Fibroblast of upper back skin (primary cell): ENCODE measurements at places on chromosomes 1 and 21.

DNA sequence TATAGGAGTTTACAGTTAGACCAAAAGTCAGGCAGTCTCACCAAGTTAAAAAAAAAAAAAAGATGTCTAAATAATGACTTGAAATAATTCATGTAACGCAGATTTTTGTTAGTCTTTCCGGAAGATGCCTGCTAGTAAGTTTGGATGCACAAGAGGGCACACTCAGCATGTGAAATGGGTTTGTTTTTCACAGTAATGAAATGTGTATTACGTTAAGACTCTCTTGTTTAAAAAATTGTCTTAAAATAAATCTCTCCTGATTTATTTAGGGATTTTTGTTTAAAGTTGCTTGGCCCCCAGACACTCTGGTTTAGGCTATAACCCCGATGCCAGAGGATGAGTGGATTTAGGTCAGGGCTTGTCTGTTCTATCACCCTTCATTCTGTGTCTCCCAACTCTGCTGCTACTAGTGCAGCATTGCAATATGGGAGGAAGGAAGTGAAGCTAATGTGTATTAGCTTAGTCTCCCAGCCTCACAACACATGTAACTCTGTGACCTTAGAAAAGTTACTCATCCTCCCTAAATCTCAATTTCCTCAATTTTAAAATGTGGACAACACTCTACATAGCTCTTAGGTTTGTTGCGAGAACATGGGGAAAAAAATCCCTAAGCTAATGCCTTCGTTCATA is 25.7 kb downstream of the CTH start:
- DNase-seq, result no peak

- no peak for DNase-seq
Observed at GRCh38 chr1:25875856-25876692, 566 bp upstream of the PAQR7 start.

DNA sequence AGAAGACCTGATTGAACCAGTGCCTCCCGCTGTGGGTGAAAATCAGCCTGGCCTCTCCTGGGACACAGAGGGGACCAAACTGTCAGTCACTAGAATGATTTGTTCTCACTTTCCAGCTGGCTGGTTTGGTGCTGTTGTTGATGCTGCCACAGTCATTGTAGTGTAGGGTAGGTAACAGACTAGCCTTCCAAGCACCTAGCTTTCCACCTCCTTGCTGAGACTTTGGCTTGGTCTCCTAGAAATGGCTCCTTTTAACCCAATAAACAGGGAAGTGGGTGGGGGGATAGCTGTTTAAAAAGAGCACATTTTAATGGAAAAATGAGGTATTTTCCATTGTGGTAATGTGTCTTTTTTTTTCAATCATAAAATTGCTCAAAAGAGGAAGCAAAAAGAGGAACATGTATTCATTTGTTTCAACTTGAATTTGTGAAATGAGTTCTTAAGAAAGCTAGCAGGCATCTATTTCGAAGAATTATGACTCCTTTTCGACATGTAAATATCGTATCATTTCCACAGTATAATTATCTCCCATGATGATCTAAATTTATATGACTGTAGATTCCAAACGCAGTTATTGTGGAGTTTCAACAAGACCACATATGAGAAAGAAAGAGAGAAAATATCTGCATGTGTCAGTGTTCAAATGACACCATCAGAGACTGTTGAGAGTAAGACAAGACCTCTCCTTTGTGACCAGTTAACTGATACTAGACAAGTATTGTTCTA is 190.1 kb downstream of the HLX start:
- DNase-seq, result no peak

DNA sequence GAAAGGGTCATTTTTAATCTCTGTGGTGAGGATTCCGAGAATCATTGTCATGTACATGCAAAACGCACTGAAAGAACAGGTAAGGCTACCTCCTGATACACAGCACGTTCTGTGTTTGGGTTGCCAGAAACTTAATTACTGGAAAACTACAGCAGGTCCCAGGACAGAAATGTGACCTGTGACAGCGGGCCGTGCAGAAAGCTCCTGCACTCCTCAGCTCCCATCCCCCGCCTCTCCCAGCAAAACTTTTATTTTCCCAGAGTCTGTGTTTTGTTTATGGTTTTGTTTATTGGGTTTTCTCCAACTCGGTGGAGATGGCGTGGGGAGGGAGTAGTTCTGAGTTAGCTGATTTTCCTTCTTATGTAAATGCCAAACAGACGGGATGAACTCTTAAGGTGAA is 44.7 kb downstream of the SLC44A3 start:
- DNase-seq, result no peak

DNA sequence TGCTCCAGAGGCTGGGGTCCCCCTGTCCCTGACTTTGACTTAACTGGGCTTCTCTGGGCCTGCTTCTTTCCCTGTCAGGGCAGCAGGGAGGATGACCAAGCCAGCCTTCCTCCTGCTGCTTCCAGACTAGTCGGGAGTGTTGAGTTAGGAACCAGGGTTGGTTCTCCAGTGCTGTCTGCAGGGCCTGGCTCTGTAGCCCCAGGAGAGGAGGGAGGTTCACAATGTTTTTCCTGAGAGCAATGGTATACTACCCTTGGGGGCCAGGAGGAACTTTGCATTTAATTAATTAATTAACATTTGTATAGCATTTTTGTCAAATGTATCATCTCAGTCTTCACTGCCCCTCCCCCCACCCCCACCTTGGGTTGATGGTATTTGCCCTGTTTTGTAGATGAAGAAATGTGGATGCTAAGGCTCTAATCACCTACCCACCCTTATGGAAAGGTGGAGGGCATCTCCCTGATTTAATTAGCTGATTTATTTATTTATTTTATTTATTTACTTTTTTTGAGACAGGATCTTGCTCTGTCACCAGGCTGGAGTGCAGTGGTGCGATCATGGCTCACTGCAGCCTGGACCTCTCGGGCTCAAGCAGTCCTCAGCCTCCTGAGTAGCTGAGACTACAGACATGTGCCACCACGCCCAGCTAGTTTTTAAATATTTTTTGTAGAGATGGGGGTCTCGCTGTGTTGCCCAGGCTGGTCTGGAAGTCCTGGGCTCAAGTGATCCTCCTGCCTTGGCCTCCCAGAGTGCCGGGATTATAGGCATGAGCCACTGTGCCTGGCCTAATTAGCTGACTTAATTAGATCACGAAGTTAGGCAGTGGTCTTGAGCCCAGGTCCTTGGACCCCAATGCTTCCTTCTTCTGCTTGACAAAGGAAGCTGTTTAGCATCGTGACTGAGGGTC is 6.6 kb downstream of the H6PD start:
- DNase-seq, result no peak

GRCh38 chr1:34590211-34590623 is 164.6 kb upstream of the GJB5 start:
- DNase-seq, result peak; percentile 9

- DNase-seq, result no peak
Observed at GRCh38 chr1:158989424-158989823, 20.3 kb upstream of the IFI16 start.

DNA sequence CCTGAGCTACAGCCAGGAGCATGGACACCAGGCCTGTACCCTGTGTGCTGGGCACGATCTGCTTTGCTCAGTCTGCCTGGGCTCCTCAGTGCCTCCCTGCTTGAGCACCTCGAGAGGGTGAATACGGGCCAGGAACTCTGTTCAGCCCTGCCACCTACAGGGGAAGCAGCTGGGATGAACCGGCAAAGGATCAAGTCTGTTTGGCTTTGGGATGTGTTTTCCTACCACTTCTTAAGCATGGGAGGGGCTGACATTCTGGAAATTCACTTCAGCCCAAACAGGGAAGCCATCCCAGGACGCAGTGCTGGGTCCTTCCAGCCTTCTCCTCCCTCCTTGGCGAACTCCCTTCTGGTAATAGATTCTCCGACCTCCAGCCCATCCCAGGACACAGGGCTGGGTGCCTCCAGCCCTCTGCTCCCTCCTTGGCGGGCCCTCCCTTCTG is 55.8 kb upstream of the SELENON start:
- peak; percentile 62 for DNase-seq

DNA sequence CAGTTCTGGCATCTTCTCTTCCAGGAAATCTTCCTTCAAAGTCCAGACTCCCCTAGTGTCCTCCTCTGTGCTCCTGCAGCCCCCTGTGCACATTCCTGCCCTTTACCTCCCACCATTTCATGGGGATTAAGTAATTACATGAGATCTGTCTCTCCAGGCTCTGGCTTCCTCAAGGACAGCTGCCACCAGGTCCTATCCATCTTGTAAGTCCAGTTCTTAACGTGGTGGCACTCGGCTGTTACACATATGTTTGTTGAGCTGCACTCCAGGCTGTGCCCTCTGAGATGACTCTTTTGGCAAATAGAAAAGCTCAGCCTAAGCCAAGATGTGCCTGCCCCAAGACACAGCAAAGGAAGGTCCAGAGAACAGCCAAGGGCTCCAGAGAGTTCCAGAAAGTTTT is 57.4 kb upstream of the CAMK1G start:
- no peak for DNase-seq

DNA sequence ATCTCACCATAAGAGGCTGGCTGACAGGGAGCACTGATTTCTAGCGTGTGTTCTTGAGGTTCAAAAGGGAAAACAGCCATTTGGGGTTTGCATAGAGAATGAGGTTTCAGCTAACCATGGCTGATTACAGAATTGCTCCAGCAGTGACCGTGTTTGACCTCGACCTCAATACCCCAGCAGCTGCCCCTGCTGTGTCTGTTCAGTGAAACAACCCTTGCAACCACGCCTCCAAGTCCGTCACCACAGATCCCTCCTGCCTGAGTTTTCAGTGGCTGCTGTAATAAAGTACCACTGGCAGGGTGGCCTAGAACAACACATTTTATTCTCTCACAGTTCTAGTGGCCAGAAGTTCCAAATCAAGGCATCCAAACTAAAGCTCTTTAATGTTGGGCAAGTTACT is 147.7 kb downstream of the HUNK start:
- no peak for DNase-seq

DNA sequence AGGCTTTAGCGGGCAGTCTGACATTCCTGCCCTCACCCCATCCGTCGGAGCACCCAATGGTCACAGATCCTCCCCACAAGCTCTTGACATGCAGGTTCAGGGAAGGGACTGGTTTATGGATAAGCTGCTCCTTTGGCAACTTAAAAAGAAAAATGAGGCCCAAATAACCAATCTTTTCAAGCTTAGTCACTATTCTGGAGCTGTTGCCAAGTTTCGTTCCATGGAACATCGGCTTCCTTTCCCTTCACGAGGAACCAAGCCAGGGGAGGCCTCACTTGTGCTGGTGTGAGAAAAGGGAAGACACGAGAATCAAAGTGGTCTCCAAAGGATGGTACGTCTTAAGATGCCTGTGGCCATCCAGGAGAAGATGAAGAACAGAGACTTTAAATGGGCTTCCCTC is 46.1 kb upstream of the LPAR3 start:
- peak; percentile 38 for DNase-seq

GRCh38 chr1:173867753-173868265 is at the start of gene GAS5:
Gene GAS5 (minus strand): TSS chr1:173867989.
- DNase-seq, result peak; percentile 100

- no peak for DNase-seq
Observed at GRCh38 chr21:35801391-35801790, 258.9 kb downstream of the SETD4 start.

DNA sequence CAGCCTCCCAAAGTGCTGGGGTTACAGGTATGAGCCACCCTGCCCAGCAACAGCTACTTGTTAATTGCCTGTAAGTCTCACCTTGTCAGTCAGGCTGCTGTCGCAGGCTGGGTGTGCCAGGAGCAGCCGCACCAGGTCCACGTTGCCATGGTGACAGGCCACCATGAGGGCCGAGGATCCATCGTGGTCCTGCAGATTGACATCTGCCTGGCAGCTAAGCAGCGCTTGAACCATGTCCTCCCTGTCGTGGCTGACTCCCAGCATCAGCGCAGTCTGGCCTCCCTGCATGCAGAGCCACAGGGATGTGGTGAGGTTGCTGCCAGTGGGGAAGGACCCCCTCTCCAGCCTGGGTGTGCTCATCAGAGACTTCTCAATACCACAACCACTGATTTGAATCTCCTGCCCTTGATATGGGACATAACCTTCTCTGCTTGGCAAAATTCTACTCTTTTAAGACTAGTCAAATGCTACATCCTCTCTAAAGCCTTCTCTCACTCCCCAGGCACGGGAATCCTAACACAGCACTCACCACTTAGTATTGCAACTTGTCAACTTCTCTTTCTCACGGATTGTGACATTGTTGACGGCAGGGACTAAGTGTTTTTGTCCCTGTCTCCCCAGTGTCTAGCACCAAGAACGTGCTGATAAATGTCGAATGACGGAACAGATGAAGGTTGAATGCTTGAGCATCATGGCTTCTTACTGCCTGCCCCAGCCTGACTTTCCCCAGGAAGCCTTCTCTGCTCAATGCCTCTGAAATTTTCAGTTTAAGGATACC is 52.9 kb downstream of the L1TD1 start:
- DNase-seq, result no peak

- no peak for DNase-seq
Observed at GRCh38 chr1:150066838-150067183, 765 bp upstream of the VPS45 start.

GRCh38 chr21:30491963-30492428 is at the start of gene KRTAP19-3:
Gene KRTAP19-3 (minus strand): TSS chr21:30492013. CDS start chr21:30491957, 56 bp downstream.
- DNase-seq, result no peak

- peak; percentile 30 for DNase-seq
Observed at GRCh38 chr1:218430822-218431221, 85.7 kb downstream of the TGFB2 start.

GRCh38 chr1:183390561-183390960 is 27.6 kb downstream of the NMNAT2 start:
- DNase-seq, result no peak

- DNase-seq, result no peak
Observed at GRCh38 chr1:244759158-244759557, 76.3 kb upstream of the COX20 start.

GRCh38 chr1:9875636-9876000 is 34.5 kb downstream of the CTNNBIP1 start:
- DNase-seq, result no peak

- DNase-seq, result peak; percentile 75
Observed at GRCh38 chr1:77473690-77474089, 191.9 kb downstream of the AK5 start.

DNA sequence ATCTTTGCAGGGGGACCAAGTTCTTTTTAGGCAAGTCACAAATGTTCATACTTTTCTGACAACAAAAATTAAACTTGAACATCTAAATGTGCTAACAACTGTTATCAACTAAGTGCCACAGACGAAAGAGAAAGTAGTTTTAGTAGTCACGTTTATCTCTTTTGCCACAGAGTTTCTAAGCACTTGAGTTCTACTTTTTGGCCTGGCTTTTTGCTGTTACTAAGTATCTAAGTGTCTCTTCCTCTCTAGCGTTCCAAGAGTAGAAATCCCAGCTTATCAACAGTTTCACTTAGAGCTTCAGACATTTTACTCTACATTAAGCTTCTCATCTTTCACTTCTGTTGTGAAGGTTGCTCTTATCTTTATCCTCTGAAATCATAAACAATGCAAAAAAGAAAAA is 34.2 kb downstream of the GATAD2B start:
- DNase-seq, result no peak

DNA sequence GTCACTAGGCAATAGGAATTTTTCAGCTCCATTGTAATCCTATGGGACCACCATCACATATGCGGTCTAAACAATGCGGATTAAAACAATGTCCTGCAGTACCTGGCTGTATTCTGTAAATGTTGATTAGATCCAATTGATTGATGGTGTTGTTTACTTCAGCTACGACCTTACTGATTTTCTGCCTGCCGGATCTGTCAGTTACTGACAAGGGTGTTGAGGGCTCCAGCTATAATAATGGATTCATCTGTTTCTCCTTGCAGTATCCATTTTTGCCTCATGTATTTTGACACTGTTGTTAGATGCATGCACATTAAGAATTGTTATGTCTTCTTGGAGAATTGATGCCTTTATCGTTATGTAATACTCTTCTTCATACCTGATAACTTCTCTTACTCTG is 39.0 kb downstream of the RAP1A start:
- no peak for DNase-seq

- no peak for DNase-seq
Observed at GRCh38 chr1:204673909-204674649, 11.5 kb downstream of the LRRN2 start.
